Foreskin fibroblast (primary cell): ENCODE measurements at places on chromosomes 7 and 10.

DNA sequence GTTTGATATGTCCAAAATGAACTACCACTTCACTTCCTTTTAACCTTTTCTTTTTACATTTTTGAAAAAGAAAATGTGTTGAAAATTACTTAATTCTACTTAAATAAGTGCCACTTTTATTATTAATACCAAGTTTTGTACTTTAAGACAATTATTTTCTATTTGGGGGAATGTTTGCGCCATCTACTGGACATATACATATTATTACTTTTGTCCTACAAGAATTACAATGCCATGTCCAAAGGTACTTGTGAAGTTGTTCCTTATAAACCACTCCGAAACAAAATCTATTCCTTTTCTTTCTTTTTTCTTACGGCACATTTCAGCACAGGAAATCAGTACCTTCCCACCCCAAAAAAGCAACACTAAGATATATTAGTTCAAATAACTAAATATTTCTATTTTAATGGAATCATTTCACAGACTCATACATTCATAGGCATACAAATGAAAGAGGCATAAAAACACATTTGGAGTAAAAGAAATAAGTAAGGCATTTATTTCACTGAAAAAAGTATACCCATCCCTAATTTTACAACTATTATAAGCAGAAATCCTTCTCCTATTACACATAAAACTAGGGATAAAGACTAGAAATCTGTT lies 169.9 kb downstream of the RNF133 start:
- peak; percentile 2 for DNase-seq

DNA sequence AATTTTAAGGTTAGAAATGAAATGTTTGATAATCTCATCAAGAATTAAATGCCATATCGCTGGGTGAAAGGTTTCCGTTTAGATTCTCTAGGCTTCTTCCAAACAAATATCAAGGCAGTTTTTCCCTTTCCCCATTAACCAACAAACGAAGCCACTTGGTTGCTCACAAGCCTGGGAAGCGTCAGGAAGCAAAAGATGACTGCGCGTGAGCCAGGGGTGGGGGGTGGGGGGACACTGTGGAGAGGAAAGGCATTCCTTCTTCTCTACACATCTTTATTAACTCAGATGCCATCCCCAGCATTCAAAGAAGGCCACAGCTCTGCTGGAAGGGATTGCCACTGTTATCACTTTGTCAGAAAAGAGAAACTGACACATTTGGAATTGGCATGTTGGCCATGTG lies 207.1 kb downstream of the TRIL start:
- DNase-seq, result no peak

- no peak for DNase-seq
These were observed 177.7 kb downstream of the SKIDA1 start for GRCh38 chr10:21347785-21348170.

DNA sequence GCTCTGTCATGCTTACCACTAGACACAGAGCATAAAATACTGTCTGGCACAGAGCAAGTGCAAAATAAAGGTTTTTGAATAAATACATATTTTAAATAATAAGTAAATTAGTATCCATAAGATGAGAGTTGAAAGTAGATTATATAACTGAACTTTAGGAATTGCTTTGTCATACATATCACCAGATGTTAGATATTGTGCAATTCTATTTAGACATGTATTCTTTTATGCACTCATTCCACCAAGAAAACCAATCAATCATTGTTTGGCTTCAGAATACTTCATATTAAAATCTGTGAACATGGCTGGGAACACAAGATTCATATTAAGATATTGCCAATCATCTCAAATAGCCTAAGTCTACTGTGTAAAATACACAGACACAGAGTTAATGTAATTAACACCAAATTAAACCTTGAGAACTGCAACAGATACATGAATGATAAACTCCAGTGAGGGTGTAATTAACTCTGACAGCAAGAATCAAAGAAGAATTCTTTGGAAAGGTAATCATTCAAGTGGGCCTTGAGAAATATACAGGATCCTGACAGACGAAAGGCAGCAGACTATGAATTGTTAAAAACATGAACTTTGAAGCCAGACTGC lies 201.0 kb upstream of the PTN start:
- DNase-seq, result no peak

GRCh38 chr10:48497780-48498770 lies 106.8 kb downstream of the ARHGAP22 start:
- no peak for DNase-seq

- DNase-seq, result peak; percentile 90
These were observed at the start of gene GPNMB for GRCh38 chr7:23246555-23246954. GPNMB (plus strand) TSS chr7:23246775; CDS start chr7:23246858, 83 bp downstream.

DNA sequence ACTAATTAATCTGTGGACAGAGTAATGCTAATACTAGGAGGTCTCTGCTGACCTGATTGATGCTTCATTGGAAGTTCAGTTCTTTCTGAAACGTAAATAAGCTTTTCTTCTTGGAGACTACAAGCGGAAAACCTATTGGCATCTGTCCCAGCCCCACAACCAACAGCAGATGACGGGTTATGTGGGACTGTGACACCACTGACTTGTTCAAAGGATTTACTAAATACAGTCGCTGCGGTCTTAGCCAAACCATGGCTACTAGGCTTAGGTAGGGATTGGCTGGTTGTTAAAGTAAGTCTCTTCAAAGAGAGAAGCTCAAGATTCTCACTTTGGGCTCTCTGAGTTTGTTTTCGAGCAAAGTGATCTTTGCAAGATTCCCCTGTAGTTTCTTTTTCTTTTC lies 68.3 kb downstream of the HYCC1 start:
- no peak for DNase-seq

DNA sequence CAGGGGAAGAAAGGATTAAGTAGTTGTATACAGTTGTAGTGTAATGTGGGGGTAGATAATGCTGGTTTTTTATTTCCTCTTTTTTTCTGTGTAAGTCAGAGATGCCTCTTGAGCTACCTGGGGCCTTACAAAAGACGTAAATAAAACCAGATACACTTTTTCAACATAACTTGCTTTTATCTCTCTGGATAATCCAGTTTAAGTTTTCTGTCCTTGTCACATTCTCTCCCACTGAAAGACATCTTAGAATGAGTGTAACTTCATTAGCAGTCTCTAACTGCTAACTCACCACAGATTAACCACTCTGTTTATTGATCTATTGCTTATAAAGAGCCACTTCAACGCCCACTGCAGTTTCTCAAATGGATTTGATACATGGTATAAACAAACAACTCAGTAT lies 64.1 kb upstream of the LRRN3 start:
- no peak for DNase-seq

DNA sequence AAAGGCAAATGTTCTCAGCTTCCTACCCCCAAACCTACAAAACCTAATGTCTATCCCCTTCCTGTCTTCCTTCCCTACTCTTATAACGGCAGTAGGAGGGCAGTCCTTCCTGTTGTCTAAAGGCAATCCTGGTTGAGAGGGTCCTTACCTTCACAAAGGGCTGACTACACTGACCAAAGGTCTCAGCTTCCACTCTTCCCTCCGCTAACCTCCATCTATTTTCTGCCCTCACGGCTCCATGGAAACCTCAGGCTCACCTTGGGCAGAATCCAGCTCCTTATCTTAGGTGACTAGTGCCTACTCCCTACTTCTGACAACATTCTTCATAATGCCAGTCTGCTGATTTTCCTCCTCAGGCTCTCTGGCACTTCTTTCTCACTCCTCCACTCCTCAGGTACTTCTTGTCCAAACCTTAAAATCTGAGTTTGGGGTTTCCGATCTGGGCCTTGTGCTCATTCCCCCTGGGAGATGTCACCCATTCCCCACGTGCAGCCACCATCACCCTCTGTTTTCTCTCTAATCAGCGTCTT lies 542 bp downstream of the FBXL13 start:
- DNase-seq, result no peak

- no peak for DNase-seq
These were observed 1381.5 kb upstream of the CELF2 start for GRCh38 chr10:9636216-9636615.

GRCh38 chr10:124886610-124887009 lies 55.3 kb upstream of the ZRANB1 start:
- DNase-seq, result no peak

DNA sequence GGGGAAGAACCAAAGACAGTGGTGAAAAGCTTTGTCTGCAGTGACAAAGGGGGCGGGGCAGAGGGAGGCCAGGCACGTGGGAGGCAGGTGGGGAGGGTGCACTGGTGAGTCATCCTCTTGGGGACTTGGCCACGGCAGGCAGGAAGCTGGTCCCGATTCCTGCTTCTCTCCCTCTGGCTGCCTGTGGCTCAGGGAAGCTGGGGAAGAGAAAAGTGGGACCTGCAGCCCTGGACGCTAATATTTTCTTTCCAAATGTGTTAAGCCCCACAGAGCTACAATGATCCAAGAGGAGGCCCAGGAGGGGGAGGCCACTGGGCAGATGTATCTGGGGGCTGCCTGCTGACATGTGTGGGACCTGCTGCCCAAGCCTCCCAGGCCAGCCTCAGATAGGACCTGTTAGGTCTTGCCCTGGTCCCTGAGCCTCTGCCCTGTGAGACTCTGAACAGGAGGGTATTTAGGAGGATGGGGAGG lies 231.8 kb downstream of the KCNMA1 start:
- peak; percentile 92 for DNase-seq

- DNase-seq, result no peak
These were observed 58.3 kb downstream of the SEMA3A start for GRCh38 chr7:84136336-84136735.

DNA sequence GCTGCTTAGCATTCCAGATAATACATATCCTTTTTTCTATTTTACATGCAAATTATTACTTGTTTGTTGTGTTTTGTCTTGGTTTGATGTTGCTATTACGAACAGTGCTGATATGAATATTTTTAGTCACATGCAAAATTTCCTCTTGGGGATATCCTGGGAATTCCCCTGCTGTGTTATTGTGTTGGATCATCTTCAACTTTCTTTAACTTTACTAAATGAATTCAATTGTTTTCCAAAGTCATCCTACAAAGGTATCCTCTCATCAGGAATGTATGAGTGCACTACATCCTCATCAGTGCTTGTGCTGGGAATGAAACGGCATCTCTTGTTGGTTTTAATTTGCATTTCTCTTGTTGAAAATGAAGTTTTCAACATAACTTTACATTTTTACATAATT lies 87.1 kb downstream of the AASS start:
- no peak for DNase-seq

DNA sequence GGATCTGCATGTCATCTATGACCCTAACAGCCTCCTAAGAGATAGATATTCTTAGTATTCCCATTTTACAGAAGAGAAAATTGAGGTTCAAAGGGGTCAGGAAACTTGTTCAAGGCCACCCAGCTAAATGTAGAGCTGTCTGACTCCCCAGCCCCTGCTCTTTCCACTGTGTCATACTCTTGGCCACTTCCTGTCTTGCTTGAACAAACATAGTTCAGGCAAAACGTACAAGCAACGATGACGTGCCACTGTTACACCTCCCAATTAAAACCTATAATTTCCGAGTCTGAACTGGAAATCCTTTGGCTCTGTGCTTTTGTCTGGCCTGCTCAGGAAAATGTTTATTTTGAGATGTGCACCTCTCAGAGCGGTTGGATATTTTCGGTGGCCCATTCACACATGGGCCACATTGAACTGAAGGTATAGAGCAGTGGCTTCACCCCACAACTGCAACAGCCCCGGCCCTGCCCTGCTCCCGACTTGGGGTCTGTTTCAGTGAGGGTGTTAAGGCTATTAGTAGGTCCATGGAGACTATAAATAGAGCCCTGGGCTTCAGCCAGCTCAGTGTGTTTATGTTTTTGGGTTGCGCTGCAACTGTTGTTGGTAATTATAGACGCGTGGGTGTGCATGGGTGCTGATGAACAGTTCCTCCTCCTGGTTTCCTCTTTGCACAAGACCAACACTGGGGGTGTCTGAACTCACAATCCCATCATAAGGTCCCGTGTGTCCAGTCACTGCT lies 172.3 kb upstream of the ADO start:
- DNase-seq, result no peak

GRCh38 chr7:157900011-157900410 lies 563.2 kb downstream of the DNAJB6 start:
- DNase-seq, result no peak

DNA sequence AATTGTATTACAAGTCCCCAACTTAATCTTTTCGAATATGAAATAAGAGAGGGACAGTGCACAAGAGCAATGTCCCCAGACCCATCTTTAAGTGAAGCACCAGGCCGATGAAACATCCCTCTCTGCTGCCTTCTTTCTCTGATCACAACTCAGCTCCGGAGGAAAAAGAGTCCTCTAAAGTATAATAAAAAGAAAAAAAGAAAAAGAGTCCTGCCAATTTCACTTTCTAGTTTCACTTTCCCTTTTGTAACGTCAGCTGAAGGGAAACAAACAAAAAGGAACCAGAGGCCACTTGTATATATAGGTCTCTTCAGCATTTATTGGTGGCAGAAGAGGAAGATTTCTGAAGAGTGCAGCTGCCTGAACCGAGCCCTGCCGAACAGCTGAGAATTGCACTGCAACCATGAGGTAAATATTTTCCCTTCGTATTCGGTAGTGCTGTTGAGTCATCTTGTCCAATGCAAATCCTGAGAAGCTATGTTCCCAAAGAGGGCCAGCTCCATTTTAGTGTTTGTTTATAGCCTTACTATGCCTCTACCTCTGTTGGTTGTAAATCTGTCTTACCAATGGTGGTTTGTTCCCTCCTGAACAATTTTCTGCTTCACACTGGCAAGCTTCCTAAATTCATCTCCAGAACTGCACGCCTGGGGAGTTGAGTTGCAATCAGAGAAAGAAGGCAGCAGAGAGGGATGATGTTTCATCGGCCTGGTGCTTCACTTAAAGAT lies at the start of gene IFIT2:
TSS of gene IFIT2 (plus strand) at position 326 of the 725 bp plus-strand sequence. CDS start at position 404, 78 bp downstream.
- peak; percentile 55 for DNase-seq

DNA sequence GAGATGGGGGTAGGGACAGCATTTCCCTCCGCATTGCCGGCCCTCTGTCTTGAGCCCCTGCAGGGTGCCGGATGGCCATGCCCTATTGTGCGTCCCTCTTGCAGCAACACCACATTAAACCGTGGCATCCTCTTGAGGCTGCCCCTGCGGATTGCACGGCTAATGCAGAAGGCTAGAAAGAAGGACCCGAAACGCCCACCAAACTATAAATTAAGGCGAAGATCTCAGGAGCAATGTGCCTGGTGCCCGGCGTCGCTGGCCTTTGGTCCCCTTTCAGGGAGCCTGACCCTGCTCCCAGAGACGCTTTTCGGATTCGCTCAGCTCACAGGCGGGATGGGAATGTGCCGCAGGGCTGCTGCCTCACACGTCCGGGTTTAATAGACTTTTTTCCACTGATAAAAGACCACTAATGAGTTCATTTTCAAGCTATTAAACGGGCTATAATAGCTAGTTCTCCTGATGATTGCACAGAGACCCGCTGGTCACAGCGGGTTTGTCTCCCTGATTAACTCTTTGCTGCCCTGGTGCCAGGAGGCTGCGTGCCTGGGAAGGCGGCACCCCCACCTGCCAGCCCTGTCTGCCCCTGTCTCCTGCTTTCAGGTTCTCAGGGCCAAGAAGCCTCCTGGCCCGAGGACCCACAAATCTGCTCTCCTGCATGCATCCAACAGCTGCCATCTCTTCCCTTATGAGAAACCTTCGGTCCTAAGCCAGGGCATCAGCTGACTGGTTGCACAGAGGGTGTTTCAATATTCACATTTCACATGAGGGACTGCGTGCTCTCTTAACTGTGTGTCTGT lies 128.3 kb downstream of the ADARB2 start:
- no peak for DNase-seq

GRCh38 chr7:90383422-90383821 lies 19.8 kb upstream of the CLDN12 start:
- DNase-seq, result peak; percentile 35

- DNase-seq, result no peak
These were observed 932.4 kb upstream of the LRRTM3 start for GRCh38 chr10:65993451-65993850.

GRCh38 chr7:138079137-138079536 lies 2.9 kb downstream of the AKR1D1 start:
- DNase-seq, result no peak

- no peak for DNase-seq
These were observed 1122.2 kb upstream of the CELF2 start for GRCh38 chr10:9895453-9895852.
